Foreskin keratinocyte (primary cell): ENCODE measurements at places on chromosomes 13 and 19. TPM values are rescaled to one million over a fixed set of nuclear protein-coding genes. Genes with fewer than 3 reads are reported as not detected.

The FFAR3 gene
- not detected in 2 replicates for total RNA-seq

The PDX1 gene
- not detected in 2 replicates for total RNA-seq

The PTGIR gene
- total RNA-seq = not detected in 2 replicates

The ADGRE1 gene
- not detected in 2 replicates for total RNA-seq

The UPK1A gene
- total RNA-seq = not detected in 2 replicates

The PIBF1 gene
- total RNA-seq = 12.8 and 13.4 TPM in 2 replicates

The NUMBL gene
- total RNA-seq = 10.5 and 12.9 TPM in 2 replicates

The CGB7 gene
- total RNA-seq = 1.1 and 1.8 TPM in 2 replicates

The KIR3DL1 gene
- total RNA-seq = not detected in 2 replicates

The DENND1C gene
- 0.07 and 0.10 TPM in 2 replicates for total RNA-seq

The CCDC194 gene
- not detected in 2 replicates for total RNA-seq

The KLF5 gene
- total RNA-seq = 75.7 and 85.3 TPM in 2 replicates

The F2RL3 gene
- total RNA-seq = not detected in 2 replicates

The VSTM1 gene
- total RNA-seq = not detected in 2 replicates

The ZSWIM9 gene
- total RNA-seq = 1.8 and 2.1 TPM in 2 replicates

The DMKN gene
- 264 and 272 TPM in 2 replicates for total RNA-seq

The HCN2 gene
- 0.20 and 0.21 TPM in 2 replicates for total RNA-seq

The RASA3 gene
- total RNA-seq = 7.7 and 9.2 TPM in 2 replicates

The ZNF878 gene
- 0.61 and 0.71 TPM in 2 replicates for total RNA-seq

The STX10 gene
- 66.7 and 69.4 TPM in 2 replicates for total RNA-seq

The CLEC4M gene
- not detected in 2 replicates for total RNA-seq

The KLK12 gene
- 0.17 TPM in 1 of 2 replicates, not detected in the other for total RNA-seq

The FLT1 gene
- not detected in 2 replicates for total RNA-seq

The CEACAM4 gene
- total RNA-seq = not detected in 2 replicates

The XAB2 gene
- 36.1 and 40.0 TPM in 2 replicates for total RNA-seq

The IGFL2 gene
- 0.39 and 0.65 TPM in 2 replicates for total RNA-seq

The PTGER1 gene
- not detected in 2 replicates for total RNA-seq

The ZNF880 gene
- 11.4 and 15.7 TPM in 2 replicates for total RNA-seq

The ATP4B gene
- total RNA-seq = not detected in 2 replicates

The WDR87 gene
- not detected in 2 replicates for total RNA-seq

The B3GLCT gene
- 8.8 and 8.9 TPM in 2 replicates for total RNA-seq

The CYP2A7 gene
- total RNA-seq = not detected in 2 replicates

The ZNF730 gene
- 1.5 and 2.8 TPM in 2 replicates for total RNA-seq

The PDE4C gene
- not detected in 2 replicates for total RNA-seq

The CPB2 gene
- total RNA-seq = not detected in 2 replicates

The SIN3B gene
- 27.2 and 28.5 TPM in 2 replicates for total RNA-seq

The PBX4 gene
- total RNA-seq = 1.9 and 2.3 TPM in 2 replicates

The KLK11 gene
- 3.7 and 7.5 TPM in 2 replicates for total RNA-seq

The AZU1 gene
- total RNA-seq = not detected in 2 replicates

The PSG11 gene
- total RNA-seq = not detected in 2 replicates

The IGSF23 gene
- total RNA-seq = not detected in 2 replicates

The TEX29 gene
- total RNA-seq = not detected in 2 replicates

The BEST2 gene
- total RNA-seq = not detected in 2 replicates

The ZNF534 gene
- 0.04 TPM in 1 of 2 replicates, not detected in the other for total RNA-seq

The GFY gene
- total RNA-seq = not detected in 2 replicates

The GRIK5 gene
- 0.07 and 0.11 TPM in 2 replicates for total RNA-seq
